BJ (cell line): ENCODE measurements at places on chromosomes 12 and 14. TPM values are rescaled to one million over a fixed set of nuclear protein-coding genes. Genes with fewer than 3 reads are reported as not detected.

NDRG2 gene
- 0.83 and 1.1 TPM in 2 replicates for polyA plus RNA-seq

HPD gene
- 0.05 TPM in 1 of 2 replicates, not detected in the other for polyA plus RNA-seq

KRT79 gene
- polyA plus RNA-seq = not detected in 2 replicates

GDF11 gene
- polyA plus RNA-seq = 2.9 and 3.8 TPM in 2 replicates

COX8C gene
- not detected in 2 replicates for polyA plus RNA-seq

APPL2 gene
- 58.4 and 59.4 TPM in 2 replicates for polyA plus RNA-seq

KERA gene
- polyA plus RNA-seq = not detected in 2 replicates

MYF5 gene
- polyA plus RNA-seq = not detected in 2 replicates

GDF3 gene
- not detected in 2 replicates for polyA plus RNA-seq

CHGA gene
- not detected in 2 replicates for polyA plus RNA-seq

PLEK2 gene
- 2.2 and 3.1 TPM in 2 replicates for polyA plus RNA-seq

SYNDIG1L gene
- not detected in 2 replicates for polyA plus RNA-seq

REP15 gene
- 0.63 and 1.0 TPM in 2 replicates for polyA plus RNA-seq

OASL gene
- 0.49 and 0.67 TPM in 2 replicates for polyA plus RNA-seq

TAS2R9 gene
- not detected in 2 replicates for polyA plus RNA-seq

KRT5 gene
- polyA plus RNA-seq = not detected in 2 replicates

LRTM2 gene
- polyA plus RNA-seq = not detected in 2 replicates

AICDA gene
- not detected in 2 replicates for polyA plus RNA-seq

NPAS3 gene
- 0.04 and 0.09 TPM in 2 replicates for polyA plus RNA-seq

SRRM4 gene
- not detected in 2 replicates for polyA plus RNA-seq

TMEM30B gene
- polyA plus RNA-seq = 0.06 and 0.32 TPM in 2 replicates
